Activated T-cell treated with anti-CD3 and anti-CD28 coated beads, Interleukin-2, amount 50 U/mL, for 24 hours (primary cell): ENCODE measurements at places on chromosomes 1 and 21.

GRCh38 chr1:192140382-192140781 lies 17.9 kb upstream of the RGS18 start:
- DNase-seq, result no peak

DNA sequence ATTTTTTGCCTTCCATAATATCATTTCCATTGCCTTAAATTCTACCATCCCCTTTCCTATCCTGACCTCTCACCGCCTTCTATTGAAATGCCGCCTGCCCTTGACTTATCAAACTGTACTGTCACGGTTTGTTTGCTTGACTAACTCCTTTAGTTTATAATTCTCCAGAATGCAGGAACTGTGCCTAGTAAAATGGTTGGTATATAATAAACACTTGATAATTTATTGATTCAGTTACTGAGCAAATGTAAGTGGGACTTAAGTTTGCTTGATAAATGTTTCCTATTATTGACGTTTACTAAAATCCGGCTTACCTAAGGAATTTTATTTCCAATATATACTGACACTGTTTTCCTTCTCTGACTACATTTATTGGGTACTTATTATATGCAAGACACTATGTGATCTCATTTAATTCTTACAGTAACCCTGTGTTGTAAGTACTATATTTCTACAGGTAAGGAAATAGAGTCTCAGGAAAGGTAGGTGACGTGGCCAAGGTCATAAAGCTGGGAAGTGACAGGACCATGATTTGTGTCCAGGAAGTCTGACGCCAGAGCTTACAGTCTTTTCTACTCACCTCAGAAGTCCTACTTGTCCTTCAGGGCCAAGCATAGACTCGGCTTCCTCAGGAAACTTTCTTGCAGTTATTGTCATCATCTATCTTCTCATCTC lies 35.7 kb downstream of the DPT start:
- no peak for DNase-seq

DNA sequence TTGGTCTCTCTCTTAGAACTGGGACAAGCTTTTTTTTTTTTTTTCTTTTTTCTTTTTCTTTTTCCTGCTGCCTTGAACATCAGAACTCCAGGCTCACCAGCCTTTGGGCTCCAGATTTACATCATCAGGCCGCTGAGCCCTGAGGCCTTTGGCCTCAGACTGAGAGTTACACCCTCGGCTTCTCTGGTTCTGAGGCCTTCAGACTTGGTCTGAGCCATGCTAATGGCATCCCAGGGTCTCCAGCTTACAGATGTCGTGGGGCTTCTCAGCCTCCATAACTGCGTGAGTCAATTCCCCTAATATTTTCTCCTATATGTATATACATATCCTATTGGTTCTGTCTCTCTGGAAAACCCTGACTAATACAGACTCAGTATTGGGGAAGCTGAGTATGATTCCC lies 36.5 kb upstream of the RC3H1 start:
- DNase-seq, result no peak

GRCh38 chr1:93080179-93080823 lies 1.2 kb downstream of the MTF2 start:
- no peak for DNase-seq

DNA sequence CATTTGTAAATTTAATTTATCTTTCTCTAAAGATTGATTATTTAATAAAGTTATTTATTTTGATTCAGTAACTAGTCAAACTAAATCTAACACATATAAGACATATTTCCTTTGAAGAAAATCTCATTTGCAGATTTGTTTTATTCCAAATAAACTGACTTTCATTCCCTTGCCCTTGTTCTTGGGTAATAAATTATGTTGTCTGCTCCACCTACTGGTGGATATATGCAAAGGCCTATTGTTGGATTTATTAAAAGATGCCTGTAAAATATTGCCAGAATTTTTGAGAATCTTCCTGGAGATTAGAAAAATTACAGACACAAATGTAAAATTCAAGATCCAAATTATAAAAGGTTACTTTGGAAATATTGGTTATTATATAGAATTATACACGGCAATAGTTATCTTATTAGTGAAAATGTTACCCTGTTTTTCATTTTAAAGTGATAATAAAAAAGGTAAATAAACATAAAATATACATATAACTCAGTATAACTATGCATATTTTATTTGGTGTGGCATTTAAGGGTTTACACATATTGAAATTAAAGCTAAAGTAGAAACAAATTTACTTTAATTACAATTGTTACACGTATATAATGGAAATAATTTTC lies 116.1 kb downstream of the SPATA17 start:
- DNase-seq, result no peak

DNA sequence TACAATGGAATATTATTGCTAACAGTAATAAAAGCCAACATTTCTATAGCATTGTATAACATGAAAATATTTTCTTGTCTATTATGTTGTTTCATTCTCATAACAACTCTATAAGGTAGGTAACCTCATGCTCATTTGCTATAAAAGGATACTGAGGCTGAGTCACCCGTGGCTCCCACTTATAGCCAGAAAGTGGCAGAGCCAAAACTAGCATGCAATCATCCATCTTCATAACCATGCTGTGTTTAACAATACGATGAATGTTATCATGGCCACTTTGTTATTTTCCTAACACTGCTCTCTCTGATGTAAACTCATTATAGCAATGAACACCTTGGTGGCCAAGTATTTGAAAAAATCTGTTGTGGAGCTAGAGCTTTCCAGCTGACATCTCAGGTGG lies 80.8 kb upstream of the JUN start:
- no peak for DNase-seq

- peak; percentile 60 for DNase-seq
Measured at GRCh38 chr1:6445062-6445763, 20.6 kb downstream of the ESPN start.

GRCh38 chr1:204830747-204831146 lies 39.9 kb upstream of the NFASC start:
- DNase-seq, result no peak

- DNase-seq, result no peak
Measured at GRCh38 chr21:20443558-20444155, 554.6 kb upstream of the NCAM2 start.

GRCh38 chr1:203630697-203631096 lies 4.1 kb downstream of the ATP2B4 start:
- no peak for DNase-seq

DNA sequence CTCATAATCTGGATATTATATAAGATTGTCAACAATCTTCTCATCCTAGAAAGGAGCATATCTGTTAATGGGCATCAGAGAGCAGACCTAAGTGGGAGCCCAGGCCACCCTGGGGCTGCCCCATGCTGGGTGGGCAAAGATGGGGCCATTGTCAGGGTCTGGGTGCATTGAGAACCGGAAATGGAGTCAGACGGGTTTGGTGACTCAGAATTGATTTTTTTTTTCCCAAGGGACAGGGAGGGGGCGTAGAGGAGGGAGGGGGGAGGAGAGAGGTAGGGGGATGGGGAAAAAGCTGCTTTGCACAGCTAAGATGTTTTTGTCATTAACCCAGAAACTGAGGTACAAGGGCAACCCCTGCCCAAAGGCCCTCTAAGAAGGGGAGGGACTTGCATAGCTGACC lies 1.3 kb downstream of the ATXN7L2 start:
- no peak for DNase-seq

DNA sequence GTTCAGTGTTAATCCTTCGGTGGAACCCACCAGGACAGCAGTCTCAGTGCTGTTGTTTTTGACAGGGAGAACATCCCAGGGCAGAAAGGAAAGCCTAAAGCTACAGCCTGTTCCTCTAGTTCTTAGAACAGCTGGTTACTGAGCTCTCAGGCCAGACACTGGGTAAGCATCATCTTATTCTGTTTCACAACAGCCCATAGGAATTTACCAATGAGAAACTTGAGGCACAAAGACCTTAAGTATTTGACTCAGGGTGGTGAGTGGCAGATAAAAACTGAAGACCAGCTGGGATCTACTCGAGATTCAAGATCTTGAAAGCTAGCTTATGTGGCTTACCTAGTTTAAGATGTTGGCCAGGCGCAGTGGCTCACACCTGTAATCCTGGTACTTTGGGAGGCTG lies 9.4 kb upstream of the NEK2 start:
- DNase-seq, result no peak

- DNase-seq, result no peak
Measured at GRCh38 chr1:220339581-220339980, 67.3 kb upstream of the RAB3GAP2 start.

GRCh38 chr1:183391863-183392262 lies 26.3 kb downstream of the NMNAT2 start:
- DNase-seq, result no peak

- no peak for DNase-seq
Measured at GRCh38 chr1:22860883-22861385, 111.7 kb downstream of the LACTBL1 start.

DNA sequence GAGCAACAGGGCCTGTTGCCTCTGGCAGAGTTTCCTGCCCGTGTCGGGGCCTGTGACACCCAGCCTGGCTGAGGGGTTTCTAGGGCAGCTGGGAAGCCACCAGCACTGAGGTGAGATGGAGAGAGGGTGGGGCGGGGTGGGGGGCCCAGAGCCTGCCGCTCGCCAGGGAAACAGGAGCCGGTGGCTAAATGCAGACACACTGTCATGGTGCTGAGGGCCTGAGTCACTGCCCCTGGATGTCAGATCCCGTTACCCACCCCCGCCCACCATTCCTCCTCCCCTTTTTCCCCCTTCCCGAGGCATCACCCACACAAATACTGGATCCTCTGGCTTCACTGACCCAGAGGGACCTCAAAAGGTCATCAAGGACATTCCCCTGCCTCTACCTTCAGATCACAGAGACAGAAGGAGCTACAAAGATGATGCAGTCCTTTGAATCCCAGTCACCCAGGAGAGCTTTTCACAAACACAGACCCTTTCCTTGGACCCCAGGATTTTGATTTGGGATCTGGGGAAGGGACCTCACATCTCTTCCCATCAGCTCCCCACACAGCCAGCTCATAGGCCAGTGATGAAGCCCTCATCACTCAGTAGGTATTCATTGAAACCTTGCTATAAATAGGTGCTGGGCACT lies 1.9 kb upstream of the HSPB7 start:
- no peak for DNase-seq

DNA sequence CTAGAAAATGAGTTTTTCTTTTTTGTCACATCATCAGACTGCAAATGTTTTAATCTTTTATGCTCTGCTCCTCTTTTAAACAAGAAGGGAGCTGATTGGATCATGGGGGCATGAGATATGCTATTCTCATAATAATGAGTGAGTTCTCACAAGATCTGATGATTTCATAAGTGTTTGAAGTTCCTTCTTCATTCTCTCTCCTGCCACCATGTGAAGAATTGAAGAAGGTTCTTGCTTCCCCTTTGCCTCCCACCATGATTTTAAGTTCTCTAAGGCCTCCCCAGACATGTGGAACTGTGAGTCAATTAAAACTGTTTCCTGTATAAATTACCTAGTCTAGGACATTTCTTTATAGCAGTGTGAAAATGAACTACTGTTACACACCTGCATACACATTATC lies 218.2 kb downstream of the NRIP1 start:
- no peak for DNase-seq

GRCh38 chr21:15442743-15443469 lies 286.9 kb upstream of the USP25 start:
- DNase-seq, result no peak

DNA sequence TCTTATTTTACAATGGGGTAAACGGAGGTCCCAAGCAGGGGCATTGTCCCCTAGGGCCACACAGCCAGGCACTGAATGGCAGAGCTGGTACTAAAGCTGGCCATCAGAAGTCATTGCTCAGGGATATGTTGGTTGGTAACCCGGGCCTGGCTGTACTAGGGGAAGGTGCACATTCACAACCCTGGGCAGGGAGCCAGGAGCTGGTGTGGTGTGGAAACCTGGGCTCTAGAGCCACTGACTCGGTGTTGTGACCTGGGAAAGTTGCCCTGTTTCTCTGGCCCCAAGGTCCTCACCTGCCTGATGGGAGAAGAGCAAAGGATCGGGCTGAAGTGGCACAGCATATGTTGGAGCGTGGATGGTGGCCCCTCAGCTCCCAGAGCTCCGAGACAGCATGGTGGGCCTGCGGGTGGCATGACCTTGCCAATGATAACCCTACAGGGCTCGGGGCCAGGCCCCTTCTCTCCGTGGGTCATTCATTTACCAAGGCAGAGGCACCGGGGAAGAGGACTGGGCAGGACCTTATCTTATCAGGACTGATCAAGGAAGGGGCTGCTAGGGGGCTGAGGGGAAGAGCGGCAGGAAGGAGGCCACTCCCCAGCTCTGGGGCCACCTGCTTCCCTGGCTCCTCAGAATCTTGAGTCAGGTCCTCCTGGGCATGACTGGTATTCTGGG lies 274.1 kb downstream of the TRABD2B start:
- DNase-seq, result no peak

GRCh38 chr1:26287811-26288210 lies 7.9 kb downstream of the SH3BGRL3 start:
- no peak for DNase-seq

DNA sequence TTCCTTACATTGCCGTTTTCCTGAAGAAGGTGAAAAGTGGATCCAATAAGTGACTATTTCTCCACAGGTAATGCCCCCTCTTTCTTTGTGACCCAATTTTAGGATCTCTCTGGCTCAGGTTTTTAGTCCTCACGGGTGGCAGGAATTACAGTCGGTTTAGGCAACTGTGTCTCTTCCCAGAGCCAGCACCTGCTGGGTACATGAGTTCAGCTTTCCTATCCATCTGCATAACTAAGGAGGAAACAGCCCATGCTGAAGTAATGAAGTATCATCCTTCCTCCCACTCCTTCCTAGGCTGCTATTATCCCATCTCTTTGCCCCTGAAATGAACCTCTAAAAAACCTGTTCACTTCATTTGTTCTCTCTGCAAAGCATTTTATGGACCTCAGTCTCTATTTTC lies 544.6 kb downstream of the NEGR1 start:
- no peak for DNase-seq

DNA sequence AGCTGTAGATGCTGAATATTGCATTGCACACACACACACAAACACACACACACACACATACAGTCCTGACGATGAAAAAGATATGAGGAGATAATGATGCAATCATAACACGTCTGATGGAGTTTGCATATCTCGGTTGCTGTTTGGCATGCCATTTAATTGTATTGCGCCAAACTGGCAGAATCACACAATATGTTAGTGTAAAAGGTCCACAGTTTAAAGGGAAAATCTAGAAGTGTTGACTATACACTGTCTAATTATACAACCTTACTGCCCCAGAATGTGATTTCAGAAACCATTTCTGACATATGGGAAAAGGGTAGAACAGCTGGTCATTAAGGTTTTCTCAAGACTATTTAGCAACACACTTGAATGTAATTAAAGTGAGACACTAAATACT lies 123.7 kb upstream of the PROX1 start:
- no peak for DNase-seq
